ENCODE measurements at places on chromosomes 3 and 15. TPM values are rescaled to one million over a fixed set of nuclear protein-coding genes. Genes with fewer than 3 reads are reported as not detected.
A peak's percentile ranks its signal among the peaks of the same experiment; 100 is the strongest.

The PATL2 gene
- polyA plus RNA-seq: 0.12 TPM

- DNase-seq: no peak
Observed at GRCh38 chr15:86855307-86856291, 775.9 kb downstream of the AGBL1 start.

The GP5 gene
- polyA plus RNA-seq: 0.02 TPM

DNA sequence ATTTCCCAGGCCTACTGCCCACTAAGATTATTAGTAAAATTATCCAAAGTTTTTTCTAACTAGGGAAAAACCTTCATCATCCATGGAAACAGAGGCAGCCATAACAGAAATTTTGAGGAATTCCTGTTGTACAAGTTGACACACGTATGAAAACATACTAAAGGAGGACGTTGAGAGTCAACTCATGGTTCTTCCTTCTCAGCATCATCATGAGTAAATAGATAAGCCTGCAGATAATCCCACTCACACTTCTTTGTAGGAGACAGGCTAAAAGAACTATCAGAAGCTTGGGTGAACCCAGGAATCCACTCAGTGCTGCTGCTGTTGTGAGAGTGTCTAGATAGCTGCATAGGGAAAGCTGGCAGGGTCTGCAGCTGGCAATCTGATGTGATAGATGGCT lies 694.8 kb upstream of the NR2F2 start:
- DNase-seq: no peak

DNA sequence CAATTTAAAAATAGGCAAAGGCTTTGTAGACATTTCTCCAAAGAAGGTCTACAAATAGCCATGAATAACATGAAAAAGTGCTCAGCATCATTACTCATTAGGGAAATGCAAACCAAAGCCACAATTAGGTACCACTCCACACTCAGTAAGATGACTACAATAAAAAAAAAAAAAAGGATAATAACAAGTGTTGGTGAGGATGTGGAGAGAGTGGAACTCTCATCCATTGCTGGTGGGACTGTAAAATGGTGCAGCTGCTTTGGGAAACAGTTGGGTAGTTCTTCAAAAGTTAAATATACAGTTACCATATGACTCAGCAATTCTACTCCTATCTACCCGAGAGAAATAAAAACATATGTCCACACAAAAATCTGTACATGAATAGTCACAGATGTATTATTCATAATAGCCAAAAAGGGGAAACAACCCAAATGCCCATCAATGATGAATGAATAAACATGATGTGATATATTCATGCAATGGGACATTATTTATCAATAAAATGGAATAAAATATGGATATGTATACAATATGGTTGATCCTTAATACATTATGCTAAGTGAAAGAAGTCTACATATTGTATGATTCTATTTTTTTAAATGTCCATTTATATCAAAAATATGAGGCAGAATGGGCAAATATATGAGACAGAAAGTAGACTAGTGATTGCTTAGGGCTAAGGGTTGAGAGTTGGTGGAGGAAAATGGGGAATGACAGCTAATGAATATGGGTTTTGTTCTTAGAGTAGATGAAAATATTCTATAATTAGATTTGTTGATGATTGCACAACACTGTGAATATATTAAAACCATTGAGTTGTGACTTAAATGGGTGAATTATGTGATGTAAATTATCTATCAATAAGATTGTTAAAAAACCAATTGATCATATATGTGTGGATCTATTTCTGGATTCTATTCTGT lies 66.1 kb upstream of the SMAD3 start:
- no peak for DNase-seq

DNA sequence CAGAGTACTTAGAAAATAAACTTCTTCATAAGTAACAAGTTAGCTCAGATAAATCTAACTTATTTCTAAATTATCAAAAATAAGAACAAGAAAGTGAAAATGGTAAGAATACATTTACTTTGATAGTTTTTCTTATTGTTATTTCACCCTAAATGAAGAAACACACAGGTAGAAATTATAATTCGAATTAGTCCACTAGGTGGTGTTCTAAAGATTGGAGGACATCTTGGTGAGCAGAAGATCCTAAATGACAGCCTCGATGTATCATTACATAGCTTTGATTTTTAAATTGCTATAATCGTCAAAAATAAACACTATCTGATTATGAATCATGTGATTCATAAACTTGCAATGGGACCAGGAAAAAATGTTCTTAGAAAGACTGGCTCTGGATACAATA lies 280.8 kb upstream of the UBE2E2 start:
- DNase-seq: no peak

GRCh38 chr3:60337421-60337820 lies 913.8 kb downstream of the FHIT start:
- DNase-seq: no peak

DNA sequence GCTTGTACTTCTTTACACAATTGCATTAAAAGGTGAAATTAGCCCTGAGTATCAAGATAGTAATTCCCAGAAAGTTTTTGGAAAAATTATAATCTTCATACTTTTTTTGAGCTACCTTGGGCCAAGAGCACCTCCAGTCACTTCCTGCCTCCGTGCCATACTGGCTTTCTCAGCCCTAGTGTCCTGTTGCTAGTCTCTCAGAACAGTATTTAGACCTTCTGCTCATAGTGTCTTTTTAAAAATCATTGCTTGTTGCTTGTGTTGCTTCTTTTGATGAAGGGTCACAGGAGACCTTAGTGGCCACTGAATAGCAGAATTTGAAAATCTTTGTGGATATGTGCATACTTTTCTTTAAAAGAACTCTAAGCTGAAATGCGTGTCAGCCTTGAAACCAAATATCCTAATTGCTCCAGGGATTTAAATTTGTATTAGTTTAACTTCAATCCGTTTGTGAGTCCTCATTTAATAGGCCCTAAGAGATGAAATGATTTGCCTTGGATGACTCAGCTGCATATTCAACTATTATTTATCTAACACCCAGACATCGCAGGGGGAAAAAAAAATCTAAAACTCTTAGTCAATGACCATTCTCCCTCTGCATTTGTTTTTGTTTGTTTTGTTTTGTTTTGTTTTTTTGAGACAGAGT lies 29.1 kb upstream of the LXN start:
- DNase-seq: no peak

DNA sequence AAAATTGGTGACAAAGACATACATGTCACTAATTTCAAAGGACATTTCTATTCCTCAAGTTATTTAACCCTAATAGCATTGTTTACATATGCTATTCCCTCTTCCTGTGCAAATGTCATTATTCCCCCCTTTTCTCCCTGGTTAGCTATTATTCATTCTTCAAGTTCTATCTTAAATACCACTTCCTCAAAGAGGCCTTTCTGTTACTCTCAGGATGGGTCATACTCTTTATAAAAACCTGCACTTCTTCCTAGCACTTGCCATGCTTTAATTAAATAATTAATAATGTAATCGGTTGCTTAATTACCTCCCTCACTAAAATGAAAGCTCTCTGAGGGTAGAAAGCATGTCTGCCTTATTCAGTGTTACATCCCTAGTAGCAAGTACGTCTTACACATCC lies 88.5 kb downstream of the XRN1 start:
- no peak for DNase-seq

- DNase-seq: no peak
Observed at GRCh38 chr3:171129827-171130226, 103.3 kb upstream of the SLC2A2 start.

DNA sequence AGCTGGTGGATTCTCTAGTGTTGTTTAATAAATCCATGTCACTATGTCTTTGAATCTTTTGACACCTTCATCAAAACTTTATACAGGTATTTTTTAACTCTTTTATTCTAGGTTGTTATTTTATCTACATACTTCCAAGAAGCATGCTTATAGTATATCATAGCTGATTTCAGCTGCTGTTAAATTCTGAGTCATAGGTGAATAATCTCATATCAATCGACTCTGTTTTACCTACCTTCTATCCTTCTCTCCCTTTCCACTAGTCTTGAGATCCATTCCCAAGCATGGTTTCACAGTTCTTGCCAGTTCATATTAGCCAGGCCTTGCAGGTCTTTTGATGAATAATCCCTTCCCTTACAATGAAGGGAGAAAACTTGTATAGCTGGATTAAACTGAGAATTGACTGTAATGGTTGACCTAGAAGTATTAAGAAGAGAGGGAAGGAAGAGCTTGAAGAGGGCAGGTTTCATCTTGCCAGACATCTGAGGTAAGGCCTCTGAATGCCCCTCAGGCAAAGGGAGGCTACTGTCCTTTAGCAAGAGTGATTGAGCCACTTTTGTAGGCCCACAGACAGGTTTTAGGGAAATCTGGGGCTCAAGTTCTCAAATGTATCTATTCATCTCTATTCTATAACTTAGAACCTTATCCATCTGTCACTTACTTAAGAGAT lies 146.4 kb downstream of the EPHA6 start:
- no peak for DNase-seq

DNA sequence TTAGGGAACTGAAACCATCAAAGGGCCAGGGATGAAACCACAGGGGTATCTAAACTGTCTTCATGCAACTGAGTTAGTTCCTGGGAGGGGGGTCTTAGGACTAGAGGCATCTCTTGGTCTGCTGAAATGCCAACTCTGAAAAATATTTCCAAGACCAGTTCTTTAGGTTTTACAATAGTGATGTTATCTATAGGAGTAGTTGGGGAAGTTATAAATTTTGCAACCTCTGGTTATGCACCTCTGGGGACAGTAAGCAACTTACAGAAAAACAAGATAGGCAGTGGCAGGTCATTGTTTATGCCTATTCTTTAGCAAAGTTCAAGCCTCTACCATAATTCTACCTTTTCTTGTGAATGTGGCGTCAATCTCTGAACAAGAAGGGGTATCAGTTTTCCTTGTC lies 60.5 kb upstream of the MINAR1 start:
- DNase-seq: no peak

DNA sequence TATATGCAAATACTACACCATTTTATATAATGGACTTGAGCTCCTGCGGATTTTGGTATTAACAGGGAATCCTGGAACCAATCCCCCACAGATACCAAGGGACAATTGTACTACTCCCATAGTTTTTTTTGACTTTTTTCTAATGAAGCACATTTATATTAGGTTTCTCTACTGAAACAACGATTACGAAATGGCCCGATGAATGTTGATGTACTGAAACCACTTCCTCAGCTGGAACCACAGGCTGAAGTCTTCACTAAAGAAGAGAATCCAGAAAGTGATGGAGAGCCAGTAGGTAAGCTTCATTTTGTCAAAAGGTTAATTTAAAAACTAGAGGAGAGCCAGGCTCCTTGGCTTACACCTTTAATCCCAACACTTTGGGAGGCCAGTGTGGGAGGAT lies 121.5 kb upstream of the LRRFIP2 start:
- no peak for DNase-seq

The PLS1 gene
- polyA plus RNA-seq: 0.23 TPM

The RUBCN gene
- polyA plus RNA-seq: 15.3 TPM

DNA sequence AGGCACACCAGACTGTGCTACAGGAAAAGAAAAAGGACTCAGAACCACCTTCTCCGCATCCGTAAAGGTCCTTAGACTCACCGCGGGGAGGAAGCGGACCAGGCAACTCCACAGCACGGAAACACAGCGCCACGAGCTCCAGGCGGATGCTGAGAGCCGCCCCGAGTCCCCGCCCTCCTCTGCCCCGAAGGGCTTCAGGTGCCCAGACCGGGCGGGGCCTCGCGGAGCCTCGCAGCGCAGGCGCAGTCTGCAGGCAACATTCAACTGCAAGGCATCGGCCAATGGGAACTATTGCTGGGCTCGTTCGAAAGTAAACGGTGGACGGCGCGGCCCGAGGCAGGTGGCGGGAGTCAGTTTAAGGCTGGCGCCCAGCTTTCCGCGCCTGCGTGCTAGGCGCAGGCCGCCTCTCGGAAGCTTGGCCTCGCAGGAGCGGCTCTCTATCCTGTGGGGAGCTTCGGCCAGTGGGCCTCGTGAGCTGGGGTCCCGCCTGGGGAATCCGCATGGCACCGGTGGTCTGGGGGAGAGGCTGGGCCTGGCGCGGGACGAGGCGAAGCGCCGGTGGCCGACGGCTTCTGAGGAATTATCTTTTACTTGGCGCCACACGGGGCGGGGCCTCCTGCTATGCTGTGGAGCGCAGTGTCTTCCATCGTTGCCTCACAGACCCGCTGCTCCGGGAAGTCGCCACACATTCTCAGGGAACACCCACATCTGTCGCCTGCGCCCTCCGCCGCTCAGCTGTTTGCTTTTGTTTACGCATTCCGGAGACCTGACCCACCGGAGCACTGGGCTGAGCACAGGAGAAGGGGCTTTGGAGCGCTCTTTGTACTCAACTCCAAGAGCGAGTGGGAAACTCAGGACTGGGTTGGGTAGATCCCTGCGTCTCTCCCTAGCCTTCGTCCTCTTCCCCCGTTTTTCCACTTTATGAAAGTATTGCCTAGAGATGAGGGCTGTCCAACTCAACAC lies at the start of gene TRIM59:
TRIM59 (minus strand) TSS at position 151 of the 963 bp plus-strand sequence. CDS start 10,603 bp downstream, outside the sequence.
- peak; percentile 87 for DNase-seq

The BCL2A1 gene
- not detected for polyA plus RNA-seq

DNA sequence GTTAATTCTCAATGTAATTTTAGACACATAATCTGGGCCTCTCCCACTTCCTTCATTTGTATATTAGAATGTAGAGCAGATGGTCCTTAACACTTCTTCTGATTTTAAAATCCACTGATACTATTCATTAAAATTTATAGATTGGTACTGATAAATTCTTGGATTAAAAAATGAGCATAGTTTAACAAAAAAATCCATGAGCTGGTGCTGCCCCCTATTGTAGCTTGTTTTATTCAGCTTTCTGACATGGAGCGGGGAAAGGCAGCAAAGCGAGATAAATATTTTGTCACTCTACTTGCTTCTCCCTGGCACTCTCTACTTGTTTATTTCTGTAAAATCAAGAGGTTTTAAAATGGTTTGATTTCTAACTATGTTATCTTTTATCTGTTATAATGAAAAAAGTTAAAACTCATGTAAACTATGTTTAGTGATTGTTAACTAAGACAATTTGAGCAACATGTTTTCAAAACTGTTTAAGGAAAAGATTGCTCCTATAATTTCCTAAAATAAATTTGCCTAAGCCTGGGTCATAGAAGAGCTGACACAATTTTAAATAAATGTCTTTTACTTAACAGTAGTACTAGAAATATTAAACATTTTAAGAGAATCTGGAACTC lies 26.5 kb upstream of the PLOD2 start:
- no peak for DNase-seq

DNA sequence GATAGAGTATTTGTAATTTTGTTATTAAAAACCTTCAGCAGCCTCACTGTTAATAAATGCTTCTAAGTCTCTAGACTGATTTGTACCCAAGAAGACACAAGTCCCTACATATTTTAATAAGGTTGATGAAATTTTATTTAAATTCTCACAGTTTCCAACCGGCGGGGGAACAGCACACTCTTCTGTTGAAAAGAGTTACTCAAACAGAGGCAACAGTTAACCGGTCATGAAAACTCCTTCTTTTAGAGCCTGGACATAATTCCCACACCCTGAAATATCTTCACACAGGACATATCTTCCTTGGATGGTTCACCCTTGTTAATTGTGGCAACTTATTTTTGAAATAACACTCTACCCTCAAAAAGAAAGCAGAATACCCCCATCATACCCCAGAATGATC lies 278.8 kb downstream of the FOXP1 start:
- no peak for DNase-seq

GRCh38 chr3:128557531-128558280 lies 64.7 kb upstream of the GATA2 start:
- DNase-seq: no peak

The PLA2G4F gene
- not detected for polyA plus RNA-seq

Measured in BJ (cell line).